ENCODE measurements at places on chromosomes 3 and 15.

DNA sequence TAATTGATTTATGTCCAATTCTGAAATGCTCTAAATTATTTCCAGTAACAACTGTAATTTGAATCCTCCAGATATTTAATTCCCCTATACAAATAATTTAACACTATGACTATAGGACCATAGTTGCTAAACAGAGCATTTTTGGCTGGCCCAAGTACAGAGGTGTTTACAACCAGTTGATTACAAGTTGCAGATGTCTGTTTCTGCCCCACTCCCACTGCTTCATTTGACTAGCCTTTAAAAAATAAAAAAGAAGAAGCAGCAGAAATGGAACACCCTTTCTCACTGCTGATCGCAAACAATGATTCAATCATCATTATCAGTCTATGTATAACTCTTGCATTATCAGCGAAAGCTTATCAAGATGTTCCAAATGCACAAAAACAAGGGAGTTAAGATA, 54.6 kb downstream of the SENP7 start:
- no peak for DNase-seq

GRCh38 chr3:88151358-88151757, 1.6 kb downstream of the C3orf38 start:
- DNase-seq: no peak

GRCh38 chr3:123941121-123941520, 19.9 kb downstream of the CCDC14 start:
- no peak for DNase-seq

- DNase-seq: no peak
These were observed 53.0 kb upstream of the DAZL start for GRCh38 chr3:16658004-16658924.

DNA sequence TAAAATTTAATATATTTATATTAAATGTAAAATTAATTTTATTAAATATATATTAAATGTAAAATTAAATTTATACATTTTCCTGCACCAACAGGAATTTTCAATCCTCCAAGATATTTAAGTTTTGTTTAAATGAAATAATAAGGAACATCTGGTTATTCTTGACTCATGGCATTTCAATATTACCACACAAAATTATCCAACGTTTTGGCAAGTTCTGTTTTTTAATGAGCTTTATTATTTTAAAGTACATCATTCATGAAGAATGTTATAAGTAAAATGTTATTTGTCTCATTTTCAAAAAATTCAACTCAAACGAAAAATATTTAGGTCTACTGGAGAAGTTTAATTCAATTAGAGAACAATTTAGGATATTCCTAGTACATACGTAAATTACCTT, 811.4 kb downstream of the NAALADL2 start:
- no peak for DNase-seq
